ENCODE measurements at places on chromosomes 1 and 21. TPM values are rescaled to one million over a fixed set of nuclear protein-coding genes. Genes with fewer than 3 reads are reported as not detected.

- no peaks in the 10 kb centered on the region for H3K4me1 ChIP-seq
- H3K36me3 ChIP-seq: no peaks in the 10 kb centered on the region
- no peak overlapping the region for H3K27ac ChIP-seq
- H3K4me3 ChIP-seq: no peak overlapping the region
Observed at GRCh38 chr1:229980009-229980408, 87.0 kb upstream of the GALNT2 start.

GRCh38 chr1:196178083-196178635 is 430.1 kb downstream of the KCNT2 start:
- H3K36me3 ChIP-seq: no peaks in the 10 kb centered on the region
- H3K4me1 ChIP-seq: no peaks in the 10 kb centered on the region
- no peak overlapping the region for H3K4me3 ChIP-seq

GRCh38 chr1:202197653-202198365 is 4.2 kb downstream of the LGR6 start:
- H3K4me1 ChIP-seq: peaks cover 4% of the 10 kb centered on the region
- no peak for DNase-seq
- no peaks in the 10 kb centered on the region for H3K36me3 ChIP-seq
- no peaks in the 10 kb centered on the region for H3K27me3 ChIP-seq
- H3K27ac ChIP-seq: no peak overlapping the region

CDC42BPA gene
- total RNA-seq: 71.3 TPM

All from aorta (tissue), 5 donors.